Hippocampal formation (tissue), 2 donors: ENCODE measurements at places on chromosomes 6 and 20.

- DNase-seq = no peak
Observed at GRCh38 chr6:138420356-138420755, 16.3 kb downstream of the HEBP2 start.

GRCh38 chr20:58003525-58003924, 224.9 kb downstream of the ANKRD60 start:
- no peak for DNase-seq

DNA sequence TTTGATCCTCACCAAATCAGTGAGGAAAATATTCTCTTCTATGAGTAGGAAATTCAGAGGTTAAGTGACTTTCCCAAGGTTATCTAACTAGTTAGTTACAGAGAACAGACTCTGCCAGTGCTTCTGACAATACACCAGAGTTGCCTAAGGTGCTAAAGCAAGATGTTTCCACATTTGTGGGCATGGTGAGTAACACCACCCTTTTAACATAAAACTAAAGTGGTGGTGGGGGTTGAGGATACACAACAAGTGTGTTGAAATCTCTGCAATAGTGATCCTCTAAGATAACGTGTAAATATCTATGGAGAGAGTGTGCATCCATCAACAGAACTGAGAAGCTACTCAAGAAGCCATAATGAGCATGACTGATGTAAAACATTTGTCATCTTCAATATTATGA, 11.7 kb downstream of the VNN2 start:
- no peak for DNase-seq

DNA sequence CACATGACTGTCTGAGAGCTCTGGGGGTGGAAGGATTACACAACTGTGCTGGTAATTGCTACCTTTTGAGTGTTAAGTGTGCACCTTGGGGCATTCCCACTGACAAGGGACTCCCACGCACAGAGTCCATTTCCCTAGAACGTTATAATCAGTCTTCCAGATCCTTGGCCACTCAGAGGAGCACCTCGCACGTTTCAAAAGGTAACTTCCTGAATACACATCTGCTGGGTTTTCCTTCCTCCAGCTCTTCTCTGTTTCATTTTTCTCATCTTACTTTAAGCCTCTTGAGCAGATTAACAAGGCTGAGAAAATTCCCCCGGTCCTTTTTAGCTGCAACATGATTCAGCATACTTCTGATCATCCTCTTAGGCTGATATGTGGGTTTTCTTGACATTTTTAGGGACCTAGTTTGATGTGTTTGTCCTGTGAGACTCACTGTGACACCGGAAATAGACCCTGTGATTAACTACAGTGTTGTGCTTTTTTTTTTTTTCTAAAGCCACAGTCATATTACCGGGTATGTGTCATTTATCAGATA, 98.4 kb upstream of the DUSP22 start:
- no peak for DNase-seq

GRCh38 chr6:162019349-162019748, 708.2 kb downstream of the PRKN start:
- DNase-seq = no peak

DNA sequence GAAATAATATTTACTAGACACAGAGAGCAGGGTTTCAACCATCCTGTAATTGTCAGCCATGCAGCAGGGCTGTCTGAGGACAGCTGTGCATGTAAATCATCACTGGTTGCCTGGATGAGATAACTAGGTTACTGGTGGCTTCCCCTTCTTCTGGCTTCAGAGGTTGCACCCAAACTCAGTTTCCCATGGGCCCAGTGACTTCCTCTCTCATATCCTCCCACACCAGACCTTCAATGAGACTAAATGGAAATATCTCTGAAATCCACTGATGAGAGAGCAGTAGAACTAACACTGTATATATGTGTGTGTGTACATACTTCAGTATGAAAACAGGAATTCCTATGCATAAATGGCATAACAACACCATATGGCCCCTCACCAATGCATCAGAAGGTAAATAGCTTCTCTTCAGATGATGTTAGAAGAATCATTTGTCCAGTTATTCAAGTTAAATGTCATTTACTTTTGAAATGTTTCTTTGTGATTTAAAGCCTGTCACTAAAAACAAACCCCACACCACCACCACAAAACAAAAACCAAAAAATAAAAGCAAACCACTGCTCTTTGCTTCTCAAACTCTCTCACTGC, 51.0 kb upstream of the IL20RA start:
- no peak for DNase-seq

GRCh38 chr6:45377043-45377553, 636 bp downstream of the SUPT3H start:
- DNase-seq = no peak

- no peak for DNase-seq
Observed at GRCh38 chr20:23926944-23927872, 47.7 kb upstream of the CST5 start.

GRCh38 chr6:148739822-148740128, 7.1 kb upstream of the UST start:
- no peak for DNase-seq

DNA sequence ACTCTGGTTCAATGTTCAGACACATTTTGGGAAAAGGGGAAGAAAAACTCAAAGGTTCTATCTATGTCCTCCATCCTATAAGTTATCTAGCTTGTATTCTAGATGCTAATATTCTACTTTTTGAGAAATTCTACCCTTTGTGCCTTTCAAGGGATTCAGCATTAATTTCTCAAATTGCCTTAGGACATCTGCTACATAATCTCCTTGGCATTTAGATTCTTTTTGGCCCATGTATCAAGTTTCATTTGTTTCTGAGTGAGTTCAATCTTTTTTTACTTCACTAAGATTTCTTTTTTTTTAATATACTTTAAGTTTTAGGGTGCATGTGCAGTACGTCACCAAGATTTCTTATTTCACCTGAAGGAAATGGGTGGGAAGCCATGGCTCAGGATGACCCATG, 232.7 kb upstream of the TENT5A start:
- no peak for DNase-seq

DNA sequence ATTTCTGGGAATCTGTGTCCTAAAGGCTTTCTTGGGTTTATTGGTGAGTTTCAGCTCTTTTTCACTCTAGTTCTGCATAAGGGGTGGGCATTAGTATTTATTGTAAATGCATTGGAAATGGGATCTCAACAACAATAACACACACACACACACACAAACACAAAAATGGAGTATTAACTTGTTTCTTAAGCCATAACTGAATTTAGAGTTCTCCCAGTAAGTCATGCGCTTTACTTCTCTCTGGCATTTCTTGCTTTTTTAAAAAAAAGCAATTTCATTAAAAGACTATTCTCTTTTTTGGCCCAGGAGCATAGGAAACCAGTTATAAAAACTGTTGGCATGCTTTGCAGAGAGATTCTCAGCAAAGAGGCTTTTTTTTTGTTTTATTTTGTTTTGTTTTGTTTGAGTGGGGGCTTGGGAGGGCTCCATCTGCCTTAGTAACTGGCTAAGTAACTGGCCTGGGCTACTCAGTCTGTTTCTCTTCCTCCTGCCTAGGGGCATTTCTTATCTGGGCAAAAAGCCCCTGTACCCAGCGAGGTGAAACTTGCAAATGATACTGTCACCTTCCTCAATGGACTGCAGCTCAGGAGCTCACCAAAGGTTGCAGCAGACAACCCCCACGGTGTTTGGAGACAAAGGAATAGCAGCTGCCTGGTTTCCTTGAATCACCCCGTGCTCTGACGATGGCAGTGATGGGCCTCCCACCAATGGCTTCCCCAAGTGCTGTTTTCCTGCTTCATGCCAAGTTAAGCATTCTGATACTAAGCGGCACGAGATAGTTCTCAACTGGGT, 128.5 kb downstream of the BCAS1 start:
- DNase-seq = no peak

DNA sequence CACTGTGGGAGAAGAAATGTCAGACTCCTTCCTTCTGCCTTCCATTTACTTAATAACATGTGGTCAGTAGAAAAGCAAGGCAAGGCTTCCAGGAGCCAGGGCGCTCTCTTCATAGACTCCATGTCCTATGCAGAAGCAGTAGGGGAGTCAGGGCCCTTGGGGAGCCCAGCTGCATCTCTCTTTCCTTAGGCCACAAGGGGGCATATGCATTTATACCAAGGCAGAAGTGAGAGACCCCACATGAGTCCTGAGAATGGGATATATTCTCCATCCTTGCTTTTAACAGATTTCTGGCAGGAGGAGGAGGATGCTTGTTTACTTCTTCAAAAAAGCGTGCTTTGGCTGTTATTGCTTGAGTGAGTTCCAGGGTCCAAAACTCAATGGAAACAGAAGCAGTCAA, 198.5 kb downstream of the HIVEP2 start:
- DNase-seq = peak; percentile 15

DNA sequence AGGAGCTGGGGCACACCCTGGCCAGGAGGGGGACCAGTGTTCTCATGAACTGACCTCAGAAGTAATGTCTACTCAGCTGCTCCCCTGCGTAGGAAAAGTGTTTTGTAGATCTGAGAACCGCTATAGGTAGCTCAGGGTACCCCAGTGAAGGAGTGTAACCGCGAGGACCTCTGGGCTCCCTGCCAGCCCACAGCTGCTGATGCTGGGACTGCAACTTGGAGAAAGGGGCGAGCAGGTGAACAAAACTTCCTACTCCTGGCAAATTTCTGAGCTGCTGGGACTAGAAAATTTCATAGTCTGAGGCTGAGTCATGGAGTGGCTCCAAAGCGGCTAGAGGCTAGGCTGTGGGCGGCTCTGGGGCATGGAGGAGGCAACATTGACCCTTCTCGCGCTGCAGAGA, 51.9 kb downstream of the PYGB start:
- no peak for DNase-seq

GRCh38 chr6:100491952-100492670, 27.4 kb upstream of the SIM1 start:
- no peak for DNase-seq

- DNase-seq = no peak
Observed at GRCh38 chr20:36717657-36718056, 28.2 kb downstream of the NDRG3 start.

GRCh38 chr20:48686238-48687116, 141.3 kb downstream of the PREX1 start:
- DNase-seq = no peak

GRCh38 chr6:157667211-157668008, 155.6 kb upstream of the SNX9 start:
- peak; percentile 40 for DNase-seq

GRCh38 chr6:134400941-134401340, 83.0 kb upstream of the SGK1 start:
- no peak for DNase-seq

DNA sequence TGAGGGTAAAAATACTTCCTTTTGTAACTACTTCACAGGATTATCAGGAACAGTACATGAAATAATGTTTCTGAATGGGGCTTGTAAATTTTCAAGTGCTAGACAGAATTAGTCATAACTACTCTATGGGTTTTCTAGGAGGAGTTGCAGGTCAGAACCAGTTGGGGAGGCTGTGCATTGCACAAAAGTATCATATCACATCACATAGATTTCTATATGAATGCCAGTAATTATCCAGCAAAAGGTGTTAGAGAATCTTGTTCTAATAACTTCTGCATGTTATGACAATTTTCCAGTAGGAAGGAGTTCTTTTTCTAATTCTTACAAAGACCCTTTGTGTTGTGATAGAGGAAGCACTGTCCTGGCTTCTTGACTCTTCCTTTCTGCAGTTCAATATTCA, 551.6 kb downstream of the COL12A1 start:
- DNase-seq = no peak

DNA sequence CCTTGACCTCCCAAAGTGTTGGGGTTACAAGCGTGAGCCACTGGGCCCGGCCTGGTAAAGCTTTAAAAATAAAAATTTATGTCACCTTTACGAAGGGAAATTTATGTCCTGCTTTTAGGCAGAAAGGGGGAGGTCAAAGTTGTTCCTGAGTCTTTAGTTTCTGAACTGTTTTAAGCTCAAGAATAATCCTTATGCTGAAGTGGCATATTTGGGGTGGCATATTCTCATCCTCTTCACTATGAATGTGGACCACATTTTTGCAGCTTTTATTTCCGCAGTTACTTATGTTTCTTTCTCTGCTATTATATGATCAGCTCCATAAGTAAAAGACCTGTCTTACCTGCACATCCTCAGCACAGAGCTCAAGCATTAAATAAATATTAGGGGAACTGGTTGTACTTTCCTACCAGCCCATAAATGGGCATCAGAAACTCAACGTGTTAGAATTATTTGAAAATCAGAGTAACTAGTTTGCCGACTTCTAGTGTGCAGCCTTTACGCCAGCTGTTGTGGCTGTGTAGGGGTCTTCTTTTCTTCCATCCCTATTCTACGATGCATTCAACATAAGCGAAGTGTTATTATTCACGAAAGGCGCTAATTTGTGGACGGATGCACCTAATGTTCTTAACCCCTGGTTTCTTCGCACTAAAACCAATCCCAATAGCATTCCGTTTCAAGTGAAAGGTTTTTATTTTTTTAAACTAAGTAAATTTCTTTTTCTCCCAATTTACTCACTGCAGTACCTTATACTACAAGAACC, 867 bp upstream of the AKAP7 start:
- DNase-seq = no peak

DNA sequence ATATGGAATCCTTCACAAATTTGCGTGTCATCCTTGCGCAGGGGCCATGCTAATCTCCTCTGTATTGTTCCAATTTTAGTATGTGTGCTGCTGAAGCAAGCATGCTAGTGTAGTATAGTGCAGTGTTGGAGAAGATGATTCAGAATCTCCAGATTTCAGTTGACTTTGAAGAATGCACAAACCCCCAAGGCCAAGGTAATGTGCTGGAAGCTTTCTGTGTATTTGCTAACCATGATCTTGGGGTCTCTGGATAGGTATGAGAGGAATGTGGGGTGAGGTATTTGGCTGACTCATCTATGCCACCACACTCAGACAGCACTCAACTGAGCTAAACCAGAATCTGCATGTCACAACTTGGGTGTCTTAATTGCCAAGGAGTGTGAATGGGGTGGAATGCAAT, 42.6 kb upstream of the DEK start:
- no peak for DNase-seq

DNA sequence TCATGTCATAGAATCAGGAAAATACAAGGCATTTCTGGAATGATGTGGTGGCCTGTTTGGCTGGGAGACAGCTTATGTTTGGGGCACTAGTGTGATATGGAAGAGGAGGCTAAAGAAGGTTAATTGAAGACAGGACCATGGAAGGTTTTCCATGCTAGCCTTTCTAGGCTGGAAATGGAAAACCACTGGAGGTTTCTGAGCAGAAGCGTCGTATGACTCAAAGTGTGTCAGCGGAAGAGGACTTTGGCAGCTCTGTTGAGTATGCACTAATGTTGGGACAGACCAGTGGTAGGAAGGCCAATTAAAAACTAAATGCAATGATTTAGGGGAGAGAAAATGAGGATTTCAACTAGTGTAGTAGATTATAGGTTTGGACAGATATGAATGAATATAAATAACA, 413.1 kb downstream of the PLCB1 start:
- no peak for DNase-seq

- DNase-seq = no peak
Observed at GRCh38 chr6:20349225-20349624, 52.5 kb upstream of the E2F3 start.
